ENCODE measurements at places on chromosomes 3 and 15.

- no peak for DNase-seq
- peaks cover 1% of the 10 kb centered on the region for H3K36me3 ChIP-seq
- no peaks in the 10 kb centered on the region for H3K27me3 ChIP-seq
- peaks cover 67% of the 10 kb centered on the region for H3K4me1 ChIP-seq
- peak overlapping the region; percentile 69 for H3K27ac ChIP-seq
These were observed 27.1 kb downstream of the FILIP1L start for GRCh38 chr3:100087198-100087597.

GRCh38 chr15:90902040-90902839 lies 862 bp upstream of the MAN2A2 start:
- H3K4me3 ChIP-seq, result peak overlapping the region; percentile 80
- H3K4me1 ChIP-seq, result peaks cover 18% of the 10 kb centered on the region
- no peaks in the 10 kb centered on the region for H3K27me3 ChIP-seq
- DNase-seq, result peak; percentile 94
- H3K27ac ChIP-seq, result peak overlapping the region; percentile 90
- H3K36me3 ChIP-seq, result peaks cover 12% of the 10 kb centered on the region

DNA sequence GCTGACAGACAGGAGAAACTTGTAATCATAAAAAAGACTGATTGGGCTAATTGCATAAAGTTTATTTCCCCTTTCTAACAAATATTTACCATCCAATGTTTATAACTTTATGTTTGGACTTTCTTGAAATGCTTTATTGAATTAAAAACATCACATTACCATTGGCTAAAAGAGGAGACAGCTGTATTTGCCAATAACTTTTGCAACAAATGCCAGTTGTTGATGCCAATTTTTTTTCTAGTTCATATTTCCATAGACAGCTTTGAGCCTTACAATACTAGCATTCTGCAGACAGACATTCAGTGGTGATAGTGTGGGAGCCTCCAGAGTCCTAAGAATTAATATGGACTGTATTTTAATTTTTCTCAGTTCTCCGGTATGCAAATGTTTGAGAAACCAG lies 198.4 kb downstream of the ADAMTS17 start:
- H3K27ac ChIP-seq, result no peak overlapping the region
- no peaks in the 10 kb centered on the region for H3K4me1 ChIP-seq
- no peak overlapping the region for H3K4me3 ChIP-seq
- peaks cover 2% of the 10 kb centered on the region for H3K36me3 ChIP-seq
- no peak for DNase-seq

DNA sequence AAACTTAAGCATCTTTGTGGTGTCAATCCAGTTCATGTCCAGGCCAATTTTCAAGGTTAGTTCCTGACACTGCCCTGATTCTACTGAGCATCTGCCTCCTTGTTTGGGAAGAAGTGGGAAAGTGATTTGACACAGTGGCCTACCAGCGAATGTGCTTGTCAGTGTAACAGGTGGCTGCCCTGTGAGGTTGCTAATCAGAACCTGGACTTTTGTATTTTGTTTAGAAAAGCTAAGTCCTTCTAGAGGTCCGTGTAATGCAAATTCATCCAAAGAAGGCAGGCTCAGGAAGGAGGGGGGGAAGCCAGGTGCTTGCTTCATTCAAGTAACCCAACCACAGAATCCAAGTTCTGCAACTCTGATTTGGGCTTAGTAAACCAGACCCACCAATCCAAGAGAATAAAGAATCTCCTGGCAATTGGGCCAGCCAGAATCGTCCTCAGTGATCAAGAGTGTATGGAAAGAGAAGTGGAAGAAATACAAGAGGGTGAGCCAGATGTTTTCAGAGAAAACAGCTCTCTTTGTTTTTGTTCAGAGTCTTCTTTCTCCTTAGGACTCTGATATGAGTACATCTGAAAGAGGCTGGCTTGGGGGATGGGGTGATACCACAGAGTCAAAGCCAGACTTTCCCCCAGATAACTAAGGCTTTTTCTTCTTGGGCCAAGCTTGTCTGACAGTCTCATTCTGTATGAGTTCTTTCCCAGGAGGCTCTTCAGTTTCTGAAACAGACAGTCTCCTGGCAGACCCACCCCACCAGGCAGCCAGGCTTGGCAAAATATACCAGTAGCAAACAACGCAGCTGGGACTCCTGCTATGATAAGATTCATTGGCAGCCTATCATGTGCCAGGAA lies 508.9 kb upstream of the TBL1XR1 start:
- DNase-seq, result no peak
- peak overlapping the region; percentile 77 for H3K27ac ChIP-seq
- H3K36me3 ChIP-seq, result no peaks in the 10 kb centered on the region

- H3K27ac ChIP-seq, result no peak overlapping the region
- DNase-seq, result peak; percentile 56
- no peak overlapping the region for H3K4me3 ChIP-seq
- H3K27me3 ChIP-seq, result peaks cover 37% of the 10 kb centered on the region
These were observed 75.7 kb downstream of the TRIM69 start for GRCh38 chr15:44812029-44812517.

GRCh38 chr3:129587566-129588210 lies 18.8 kb downstream of the PLXND1 start:
- H3K36me3 ChIP-seq, result peaks cover 29% of the 10 kb centered on the region
- H3K27me3 ChIP-seq, result no peaks in the 10 kb centered on the region
- peak overlapping the region; percentile 41 for H3K27ac ChIP-seq
- H3K4me3 ChIP-seq, result no peak overlapping the region
- peaks cover 47% of the 10 kb centered on the region for H3K4me1 ChIP-seq

DNA sequence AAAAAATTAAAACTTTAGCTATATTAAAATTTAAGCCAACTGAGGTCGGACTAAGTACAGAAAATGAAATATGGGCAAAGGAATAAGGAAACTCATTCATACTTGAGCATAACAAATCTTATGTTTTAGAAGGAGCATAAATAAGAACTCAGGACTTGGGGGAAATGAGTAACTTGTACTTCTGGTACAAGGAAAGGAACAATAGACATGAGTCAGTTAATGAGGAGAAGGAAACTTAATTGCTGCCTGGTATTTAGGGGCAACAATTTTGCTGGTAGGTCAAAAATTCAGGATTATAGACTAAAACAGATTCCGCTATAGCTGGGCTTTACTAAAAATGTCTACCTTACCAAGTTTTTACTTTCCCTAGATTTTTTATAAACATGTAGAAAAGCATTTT lies 113.1 kb downstream of the MYO5A start:
- H3K4me3 ChIP-seq, result no peak overlapping the region
- no peaks in the 10 kb centered on the region for H3K27me3 ChIP-seq
- H3K36me3 ChIP-seq, result peaks cover 12% of the 10 kb centered on the region

- no peak overlapping the region for H3K4me3 ChIP-seq
- peaks cover 33% of the 10 kb centered on the region for H3K27me3 ChIP-seq
- no peak for DNase-seq
- H3K27ac ChIP-seq, result no peak overlapping the region
- no peaks in the 10 kb centered on the region for H3K36me3 ChIP-seq
These were observed 32.7 kb downstream of the IQSEC1 start for GRCh38 chr3:13040361-13041074.

- H3K4me3 ChIP-seq, result no peak overlapping the region
- no peak overlapping the region for H3K27ac ChIP-seq
- H3K36me3 ChIP-seq, result peaks cover 2% of the 10 kb centered on the region
- no peaks in the 10 kb centered on the region for H3K4me1 ChIP-seq
- H3K27me3 ChIP-seq, result no peaks in the 10 kb centered on the region
These were observed 173.5 kb downstream of the OR4M2 start for GRCh38 chr15:22253676-22254408.

- H3K36me3 ChIP-seq, result peaks cover 54% of the 10 kb centered on the region
- no peaks in the 10 kb centered on the region for H3K4me1 ChIP-seq
- no peak overlapping the region for H3K27ac ChIP-seq
These were observed 44.8 kb downstream of the AP4E1 start for GRCh38 chr15:50953302-50953701.

- no peaks in the 10 kb centered on the region for H3K4me1 ChIP-seq
- H3K27me3 ChIP-seq, result no peaks in the 10 kb centered on the region
- no peak overlapping the region for H3K27ac ChIP-seq
These were observed 40.6 kb upstream of the ADCY5 start for GRCh38 chr3:123489400-123490004.

DNA sequence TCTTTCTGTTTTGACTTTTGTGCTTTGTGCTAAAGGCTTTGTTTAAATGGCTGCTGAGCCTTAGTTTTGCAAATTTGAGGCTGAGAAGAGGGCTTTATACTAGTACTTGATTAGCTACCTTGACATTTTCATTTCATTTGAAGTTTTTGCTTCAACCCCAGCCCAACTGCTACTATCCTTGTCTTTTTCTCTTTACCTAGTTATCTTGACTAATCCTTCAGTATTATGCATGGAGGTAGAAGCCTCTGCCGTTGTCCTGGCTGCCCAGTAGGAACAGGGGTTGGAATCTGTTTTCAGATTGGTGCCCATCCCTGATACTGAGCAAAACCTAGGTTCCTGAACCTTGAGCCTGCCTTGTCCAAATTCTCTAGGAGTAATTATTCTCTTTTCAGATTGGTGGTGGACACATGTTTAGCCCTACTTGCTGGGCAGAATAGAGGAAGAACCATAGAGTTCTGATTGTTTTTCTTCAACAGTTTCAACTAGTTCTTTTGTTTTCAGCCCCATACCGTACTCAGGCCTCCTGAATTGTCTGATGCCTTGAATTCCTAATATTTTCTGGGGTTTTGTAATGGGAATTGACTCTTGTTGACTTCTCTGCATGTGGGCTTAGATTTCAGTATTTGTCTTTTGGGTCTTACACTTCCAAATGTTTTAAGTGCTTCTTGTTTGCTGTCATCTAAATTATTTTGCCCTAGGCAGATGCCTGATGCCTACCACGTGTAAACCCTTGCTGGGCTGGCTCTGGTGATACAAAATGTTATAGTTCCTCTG lies 143.2 kb downstream of the DOCK3 start:
- H3K27ac ChIP-seq, result no peak overlapping the region
- H3K4me1 ChIP-seq, result no peaks in the 10 kb centered on the region
- no peak overlapping the region for H3K4me3 ChIP-seq
- H3K36me3 ChIP-seq, result no peaks in the 10 kb centered on the region
- H3K27me3 ChIP-seq, result no peaks in the 10 kb centered on the region

GRCh38 chr3:177813322-177813721 lies 616.0 kb upstream of the TBL1XR1 start:
- DNase-seq, result no peak
- H3K4me3 ChIP-seq, result no peak overlapping the region
- no peak overlapping the region for H3K27ac ChIP-seq
- peaks cover 54% of the 10 kb centered on the region for H3K4me1 ChIP-seq

- H3K27me3 ChIP-seq, result no peaks in the 10 kb centered on the region
- peaks cover 42% of the 10 kb centered on the region for H3K36me3 ChIP-seq
- peaks cover 57% of the 10 kb centered on the region for H3K4me1 ChIP-seq
These were observed 87.4 kb downstream of the FNDC3B start for GRCh38 chr3:172126741-172127140.

DNA sequence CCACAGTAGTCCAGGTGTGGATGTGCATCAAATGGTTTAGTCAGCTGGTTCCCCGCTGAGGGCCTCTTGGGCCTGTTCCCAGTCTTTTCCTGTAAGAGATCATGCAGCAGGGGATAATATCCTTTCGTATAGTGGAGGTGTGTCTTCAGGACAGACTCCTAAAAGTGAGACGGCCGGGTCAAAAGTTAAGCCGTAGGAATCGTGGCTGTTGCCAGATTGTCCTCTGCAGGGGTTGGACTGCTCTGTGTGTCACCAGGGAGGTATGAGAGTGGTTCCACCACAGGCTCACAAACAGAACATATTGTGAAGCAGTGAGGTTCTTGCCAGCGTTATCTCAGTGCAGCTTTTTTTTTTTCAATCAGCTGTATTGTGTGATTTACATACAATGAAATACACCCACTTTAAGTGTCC lies 95.0 kb downstream of the VGLL4 start:
- H3K4me3 ChIP-seq, result no peak overlapping the region
- peaks cover 24% of the 10 kb centered on the region for H3K36me3 ChIP-seq
- no peaks in the 10 kb centered on the region for H3K27me3 ChIP-seq
- no peak for DNase-seq

DNA sequence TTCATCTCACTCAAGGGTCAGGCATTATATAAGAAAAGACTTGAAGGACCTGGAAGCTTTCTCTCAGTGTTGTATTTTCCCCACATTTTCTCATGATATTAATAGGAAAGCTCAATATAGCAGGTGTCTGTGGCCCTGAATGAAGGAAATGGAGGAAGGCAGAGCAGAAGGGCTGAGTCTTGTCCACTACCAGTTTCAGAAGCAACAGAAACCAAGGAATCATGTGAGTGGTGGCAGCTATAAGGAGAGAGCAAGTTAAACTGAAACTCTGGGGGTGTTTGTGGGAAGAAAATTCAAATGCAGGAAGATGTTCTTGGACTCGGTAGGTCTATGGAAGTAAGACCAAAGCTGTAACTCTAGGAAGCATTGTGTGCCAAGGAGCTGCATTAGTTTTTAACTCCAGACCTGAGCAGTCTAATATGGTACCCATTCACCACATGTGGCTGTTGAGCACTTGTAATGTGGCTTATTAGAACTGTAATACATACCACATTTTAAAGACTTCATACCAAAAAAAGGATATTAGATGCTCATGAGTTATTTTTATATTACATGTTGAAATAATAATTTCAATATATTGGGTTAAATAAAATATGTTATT lies 278.8 kb upstream of the GADL1 start:
- H3K4me3 ChIP-seq, result no peak overlapping the region
- DNase-seq, result no peak
- H3K36me3 ChIP-seq, result no peaks in the 10 kb centered on the region
- no peak overlapping the region for H3K27ac ChIP-seq

DNA sequence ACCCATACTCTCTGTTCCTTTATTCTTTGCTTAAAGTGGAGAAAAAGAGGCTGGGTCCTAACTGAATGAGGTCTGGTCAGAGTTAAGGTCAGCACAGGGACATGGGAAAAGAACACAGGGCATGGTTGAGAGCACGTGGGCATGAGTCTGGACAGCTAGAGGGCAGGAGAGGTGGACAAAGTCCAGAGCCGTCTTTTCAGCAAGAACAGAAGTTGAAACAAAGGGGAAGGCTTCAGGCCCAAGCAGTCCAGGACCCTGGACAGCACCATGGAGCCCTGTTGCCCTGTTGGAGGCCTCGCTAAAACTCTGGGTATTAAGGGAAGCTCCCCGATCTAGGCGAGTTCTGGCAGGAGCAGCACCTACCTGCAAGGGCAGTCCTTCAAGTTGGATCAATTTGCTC lies 50.7 kb downstream of the XYLB start:
- H3K27me3 ChIP-seq, result no peaks in the 10 kb centered on the region
- DNase-seq, result peak; percentile 74
- no peak overlapping the region for H3K27ac ChIP-seq
- no peaks in the 10 kb centered on the region for H3K4me1 ChIP-seq
- peaks cover 22% of the 10 kb centered on the region for H3K36me3 ChIP-seq

DNA sequence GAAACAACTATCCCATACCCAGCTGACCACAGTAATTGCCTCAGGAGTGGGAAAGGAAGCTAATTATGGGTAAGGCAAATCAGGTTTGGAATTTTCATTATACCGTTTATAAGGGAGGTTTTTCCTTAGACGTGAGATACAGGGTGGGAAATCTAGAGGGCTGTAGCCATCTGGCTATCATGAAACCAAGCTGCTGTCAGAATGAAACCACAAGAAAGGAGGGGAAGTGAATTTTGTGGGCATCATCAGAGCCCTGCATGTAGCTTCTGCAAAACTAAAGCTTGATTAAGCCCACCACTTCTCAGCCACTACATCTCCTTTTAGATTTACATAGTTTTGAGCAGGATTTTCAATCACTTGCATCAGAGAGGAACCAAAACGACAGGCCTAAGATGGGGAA lies 893.5 kb downstream of the TUSC7 start:
- no peaks in the 10 kb centered on the region for H3K36me3 ChIP-seq
- H3K27ac ChIP-seq, result no peak overlapping the region
- no peak overlapping the region for H3K4me3 ChIP-seq
- DNase-seq, result no peak

- H3K27ac ChIP-seq, result no peak overlapping the region
- H3K36me3 ChIP-seq, result no peaks in the 10 kb centered on the region
- H3K27me3 ChIP-seq, result no peaks in the 10 kb centered on the region
- no peak overlapping the region for H3K4me3 ChIP-seq
- no peaks in the 10 kb centered on the region for H3K4me1 ChIP-seq
These were observed 605.7 kb upstream of the CFAP20DC start for GRCh38 chr3:59655418-59656015.
